ENCODE measurements at places on chromosomes 6 and 20.
A peak's percentile ranks its signal among the peaks of the same experiment; 100 is the strongest.

DNA sequence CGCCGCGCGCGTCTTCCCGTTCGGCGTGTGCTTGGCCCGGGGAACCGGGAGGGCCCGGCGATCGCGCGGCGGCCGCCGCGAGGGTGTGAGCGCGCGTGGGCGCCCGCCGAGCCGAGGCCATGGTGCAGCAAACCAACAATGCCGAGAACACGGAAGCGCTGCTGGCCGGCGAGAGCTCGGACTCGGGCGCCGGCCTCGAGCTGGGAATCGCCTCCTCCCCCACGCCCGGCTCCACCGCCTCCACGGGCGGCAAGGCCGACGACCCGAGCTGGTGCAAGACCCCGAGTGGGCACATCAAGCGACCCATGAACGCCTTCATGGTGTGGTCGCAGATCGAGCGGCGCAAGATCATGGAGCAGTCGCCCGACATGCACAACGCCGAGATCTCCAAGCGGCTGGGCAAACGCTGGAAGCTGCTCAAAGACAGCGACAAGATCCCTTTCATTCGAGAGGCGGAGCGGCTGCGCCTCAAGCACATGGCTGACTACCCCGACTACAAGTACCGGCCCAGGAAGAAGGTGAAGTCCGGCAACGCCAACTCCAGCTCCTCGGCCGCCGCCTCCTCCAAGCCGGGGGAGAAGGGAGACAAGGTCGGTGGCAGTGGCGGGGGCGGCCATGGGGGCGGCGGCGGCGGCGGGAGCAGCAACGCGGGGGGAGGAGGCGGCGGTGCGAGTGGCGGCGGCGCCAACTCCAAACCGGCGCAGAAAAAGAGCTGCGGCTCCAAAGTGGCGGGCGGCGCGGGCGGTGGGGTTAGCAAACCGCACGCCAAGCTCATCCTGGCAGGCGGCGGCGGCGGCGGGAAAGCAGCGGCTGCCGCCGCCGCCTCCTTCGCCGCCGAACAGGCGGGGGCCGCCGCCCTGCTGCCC lies 1.1 kb downstream of the SOX4 start:
- peak; percentile 63 for DNase-seq

GRCh38 chr6:163883984-163884383 lies 469.5 kb downstream of the QKI start:
- DNase-seq = no peak

GRCh38 chr6:152112491-152113261 lies 305.2 kb downstream of the ESR1 start:
- no peak for DNase-seq

DNA sequence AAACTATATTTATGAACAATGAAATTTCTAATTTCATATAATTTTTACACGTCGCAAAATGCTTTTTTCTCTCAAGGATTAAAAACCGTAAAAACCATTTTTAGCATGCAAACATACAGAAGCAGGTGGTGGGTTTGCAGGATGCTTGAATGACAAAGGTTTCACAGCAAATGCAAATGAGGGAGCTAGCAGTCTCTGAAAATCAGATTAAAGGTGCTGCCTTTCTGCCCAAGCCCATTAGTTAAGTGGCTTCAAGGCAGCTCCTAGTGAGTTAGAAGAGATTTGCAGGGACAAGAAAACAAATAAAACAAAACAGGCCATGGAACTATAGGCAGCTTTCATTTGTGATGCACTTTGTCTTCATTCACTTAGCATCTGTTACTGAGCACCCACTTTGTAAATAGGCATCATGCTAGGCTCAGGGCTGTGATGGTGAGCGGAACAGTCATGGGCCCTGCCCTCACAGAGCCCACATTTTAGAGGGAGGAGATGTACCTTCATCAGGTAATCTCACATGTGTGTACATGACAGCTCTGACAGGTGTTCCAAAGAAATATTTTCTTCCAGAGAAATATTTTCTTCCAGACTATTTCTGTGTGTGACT lies 29.5 kb downstream of the NAPB start:
- DNase-seq = no peak

GRCh38 chr6:379410-380181 lies 12.0 kb upstream of the IRF4 start:
- no peak for DNase-seq

GRCh38 chr20:10483691-10484090 lies 48.6 kb downstream of the SLX4IP start:
- no peak for DNase-seq

- no peak for DNase-seq
Observed at GRCh38 chr6:118377711-118378414, 170.2 kb upstream of the PLN start.

- DNase-seq = no peak
Observed at GRCh38 chr20:12331236-12331635, 413.5 kb downstream of the BTBD3 start.

- no peak for DNase-seq
Observed at GRCh38 chr6:68649669-68650068, 14.6 kb downstream of the ADGRB3 start.

DNA sequence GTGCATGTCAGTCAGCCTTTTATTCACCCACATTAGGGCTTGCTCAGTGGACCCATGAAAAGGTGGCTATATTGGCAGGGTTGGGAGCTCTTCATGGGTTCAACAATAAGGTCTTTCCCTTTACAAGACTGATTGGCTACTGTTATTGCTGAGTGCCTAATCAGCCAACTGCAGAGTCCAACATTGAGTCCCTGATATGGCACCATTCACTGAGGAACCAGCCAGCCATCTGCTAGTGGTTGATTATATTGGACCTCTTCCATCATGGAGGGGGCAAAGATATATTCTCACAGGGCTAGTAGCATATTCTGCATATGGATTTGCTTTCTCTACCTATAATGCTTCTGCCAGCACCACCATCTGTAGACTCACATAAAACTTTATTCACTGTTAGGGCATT lies 69.9 kb downstream of the CDKAL1 start:
- no peak for DNase-seq

GRCh38 chr6:74182992-74183391 lies 487.0 kb downstream of the CD109 start:
- no peak for DNase-seq

GRCh38 chr6:28643017-28643740 lies 117.5 kb downstream of the GPX5 start:
- DNase-seq = peak; percentile 67

DNA sequence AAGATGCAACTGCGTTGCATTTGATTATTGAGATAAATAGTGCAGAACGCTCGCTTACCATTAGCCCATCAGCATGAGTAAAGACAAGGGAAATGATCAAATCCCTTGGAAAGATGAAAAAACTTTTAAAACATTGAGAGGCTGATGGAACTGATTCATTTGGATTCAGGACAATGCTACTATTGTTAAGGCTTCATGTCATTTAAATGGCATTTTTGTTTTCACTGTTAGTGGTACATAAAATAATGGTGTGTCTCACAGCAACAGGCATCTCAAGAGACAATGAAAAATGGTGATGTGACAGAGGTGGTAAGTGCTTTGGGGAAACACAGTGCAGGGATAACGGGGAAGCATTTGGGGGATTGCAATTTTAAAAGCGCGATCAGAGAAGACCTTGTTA lies 159.7 kb upstream of the KCNG1 start:
- DNase-seq = no peak

DNA sequence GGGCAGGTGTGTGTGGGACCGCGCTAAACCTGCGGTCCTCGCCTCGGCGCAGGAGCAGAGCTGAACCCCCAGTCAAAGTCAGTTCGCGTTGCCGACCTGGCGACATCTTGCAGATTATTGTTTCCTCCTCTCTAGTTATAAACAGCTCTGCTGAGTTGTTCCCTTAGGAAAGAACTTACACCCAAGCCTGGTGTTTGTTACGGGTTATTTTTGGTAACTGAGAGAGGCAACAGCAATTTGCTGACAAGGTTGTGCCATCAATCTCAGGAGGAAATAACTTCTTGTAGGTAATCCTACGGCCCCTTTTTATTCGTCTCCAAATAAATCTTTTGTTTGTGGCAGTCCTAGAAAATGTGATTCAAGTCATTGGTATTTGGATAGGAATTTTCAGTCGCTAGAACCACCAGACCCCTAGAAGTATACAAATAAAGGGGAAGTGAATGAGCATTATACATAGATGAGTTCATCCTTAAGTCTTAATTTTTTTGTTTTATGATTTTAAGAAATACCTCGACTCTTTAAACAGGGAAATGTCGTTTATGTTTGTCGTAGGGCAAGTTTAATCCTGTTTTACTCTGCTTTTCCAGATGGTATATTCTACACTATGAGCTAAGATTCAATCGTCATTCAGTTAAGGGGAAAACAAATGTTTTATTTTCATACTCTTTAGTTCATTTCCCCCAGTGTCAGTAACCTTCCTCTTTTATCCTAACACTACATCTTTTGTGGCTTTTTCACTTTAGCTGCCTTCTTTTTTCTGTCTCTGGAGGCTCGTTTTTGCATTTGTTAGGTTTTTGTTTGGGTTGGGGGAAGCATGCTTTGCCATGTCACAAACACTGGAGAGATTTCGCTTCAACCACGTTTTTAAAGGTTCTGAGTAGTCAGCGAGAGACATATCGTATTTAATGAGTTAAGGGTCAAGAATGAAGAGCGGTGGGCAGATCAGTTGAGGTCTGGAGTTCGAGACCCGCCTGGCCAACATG lies 1.2 kb downstream of the PM20D2 start:
- DNase-seq = peak; percentile 40

DNA sequence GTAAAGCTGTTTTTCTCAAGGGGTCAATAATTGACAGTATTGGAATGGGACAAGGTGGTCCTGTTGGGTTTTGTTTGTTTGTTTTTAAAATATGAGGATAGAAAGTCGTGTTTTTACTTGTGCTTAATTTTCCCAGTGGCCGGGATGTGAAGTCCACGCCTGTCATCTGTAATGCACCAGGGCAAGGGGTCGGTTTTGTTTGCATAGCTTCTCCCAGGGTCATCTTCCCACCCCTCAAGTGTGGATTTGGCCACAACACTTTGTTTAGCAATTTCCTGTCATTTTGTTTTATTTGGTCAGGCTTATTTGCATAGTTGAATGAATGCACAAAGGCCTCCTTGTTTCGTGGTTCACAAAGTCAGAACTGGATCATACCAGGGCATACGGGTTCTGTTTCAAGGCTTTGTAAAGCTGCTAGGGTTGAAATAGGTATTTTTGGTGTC lies 29.8 kb downstream of the SYNJ2 start:
- no peak for DNase-seq

DNA sequence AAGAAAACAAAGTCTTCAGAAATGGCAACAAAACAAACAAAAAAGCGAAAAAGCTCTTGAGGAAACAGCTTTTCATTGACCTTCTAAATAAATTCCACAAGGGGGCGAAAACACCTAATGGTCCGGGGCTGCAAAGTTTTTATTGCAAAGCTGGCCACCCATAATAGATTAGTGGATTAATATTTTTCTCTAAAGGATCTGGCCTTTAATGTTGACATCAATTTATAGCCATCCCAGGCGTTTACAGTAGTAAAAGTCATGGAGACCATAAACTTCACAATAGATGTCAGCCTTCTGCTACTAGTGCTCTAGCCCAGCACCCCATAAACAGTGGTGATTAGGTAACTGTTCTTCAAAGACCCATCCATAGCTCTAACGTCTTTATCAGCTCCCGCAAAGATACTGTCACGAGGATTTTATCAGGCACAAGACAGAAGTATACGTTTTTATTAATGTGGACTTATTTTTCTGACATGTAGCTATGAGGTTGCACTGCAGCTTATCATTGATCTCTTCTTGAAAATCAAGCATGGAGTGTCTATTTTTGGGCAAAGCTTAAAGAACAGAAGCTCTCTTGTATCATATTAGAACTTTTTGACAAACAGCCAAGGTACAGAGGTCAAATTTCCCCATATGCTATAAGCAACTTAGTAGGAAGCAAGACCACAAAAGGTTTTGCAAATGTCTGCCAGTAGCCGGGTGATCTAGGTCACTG lies 4.7 kb downstream of the CITED2 start:
- DNase-seq = peak; percentile 83

- DNase-seq = no peak
Observed at GRCh38 chr20:61695741-61696140, 369.9 kb downstream of the TAF4 start.

DNA sequence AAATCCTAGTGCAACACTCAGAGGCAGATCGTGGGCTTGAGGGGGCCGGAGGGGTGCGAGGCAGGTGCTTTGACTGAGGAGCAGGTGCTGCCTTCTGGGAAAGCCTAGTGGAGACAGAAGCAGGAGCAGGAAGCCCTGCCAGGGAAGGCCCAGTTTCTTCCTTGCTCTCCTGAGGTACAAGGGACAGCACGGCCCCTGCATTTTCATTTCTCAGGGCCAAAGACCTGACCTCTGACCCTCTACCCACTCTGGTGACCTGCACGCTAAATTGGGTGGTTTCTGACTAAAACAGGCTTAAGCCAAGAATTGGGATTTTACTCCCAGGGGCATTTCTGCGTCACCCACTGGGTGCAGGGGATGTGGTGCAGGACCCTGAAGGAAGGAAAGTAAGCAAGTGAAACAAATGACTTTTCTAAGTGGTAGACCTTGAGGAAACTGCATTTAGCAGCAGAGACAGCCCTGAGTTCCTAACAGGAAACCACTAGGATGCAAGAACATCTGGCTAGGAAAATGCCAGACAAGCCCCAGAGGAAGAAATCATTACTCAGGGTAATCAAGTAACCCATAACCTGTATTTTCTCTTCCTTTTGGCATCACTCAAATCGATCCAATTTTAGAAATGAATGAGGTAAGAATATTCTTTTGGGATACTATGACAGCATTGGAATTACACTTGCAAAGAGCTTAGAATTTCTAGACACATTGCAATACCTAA lies 141.7 kb downstream of the CD164 start:
- DNase-seq = no peak

DNA sequence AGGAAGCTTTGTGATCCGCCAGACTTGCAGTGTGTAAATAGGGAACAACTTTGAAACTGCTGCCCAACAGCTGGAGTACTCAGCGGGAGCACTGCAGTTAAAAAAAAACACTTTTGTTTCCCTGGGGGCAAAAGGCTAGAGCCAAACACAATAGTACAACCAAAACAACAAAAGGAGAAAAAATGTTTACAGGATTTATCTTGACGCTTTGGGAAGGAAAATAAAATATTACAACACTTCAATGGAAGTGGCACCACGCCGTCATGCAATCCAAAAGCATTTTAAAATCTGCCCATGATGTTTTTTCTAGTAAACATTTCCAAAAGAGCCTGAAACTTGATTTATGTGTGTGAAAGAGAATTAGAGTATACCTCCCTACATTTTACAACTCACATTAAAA lies 26.0 kb downstream of the PTPRK start:
- DNase-seq = no peak

DNA sequence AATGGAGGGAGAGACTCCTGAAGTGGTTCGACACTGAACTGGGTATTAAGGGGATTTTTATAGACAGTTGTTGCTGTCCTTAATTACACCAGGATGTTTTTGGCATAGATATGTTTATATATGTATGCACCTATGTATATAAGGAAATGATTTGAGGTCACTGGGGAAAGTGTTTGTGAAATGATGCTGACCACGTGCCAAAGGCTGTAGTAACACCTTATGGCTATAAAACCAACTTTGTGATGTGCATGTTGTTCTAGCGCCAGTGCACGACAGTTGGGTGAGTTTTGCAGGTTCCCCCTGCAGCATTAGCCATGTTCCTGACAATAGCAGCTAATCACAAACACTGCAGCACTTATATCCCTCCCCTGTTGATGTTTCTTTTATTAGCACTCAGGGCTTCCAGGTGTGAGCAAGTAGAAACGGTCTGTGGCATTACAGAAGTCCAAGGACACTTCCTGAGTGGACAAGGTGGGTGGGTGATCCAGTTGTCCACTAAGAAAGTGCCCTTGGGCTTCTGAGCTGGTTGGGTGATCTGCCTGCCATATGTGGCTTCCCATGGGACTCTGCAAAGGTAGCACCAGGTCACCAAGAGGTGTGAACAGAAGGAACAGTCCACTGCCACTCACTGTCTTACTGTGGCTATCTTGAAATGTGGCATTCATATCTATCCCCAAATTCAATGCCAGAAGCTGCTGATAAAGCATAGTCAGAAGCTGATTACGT lies 63.0 kb upstream of the RBM24 start:
- DNase-seq = no peak

GRCh38 chr6:3766214-3766613 lies 14.7 kb upstream of the PXDC1 start:
- DNase-seq = peak; percentile 73
